Activated naive CD4-positive, alpha-beta T cell treated with anti-CD3 and anti-CD28 coated beads for 36 hours (primary cell): ENCODE measurements at places on chromosomes 2 and 18. TPM values are rescaled to one million over a fixed set of nuclear protein-coding genes. Genes with fewer than 3 reads are reported as not detected.

SLC19A3 gene
- total RNA-seq: not detected

TLX2 gene
- 0.10 TPM for total RNA-seq

TMEM163 gene
- not detected for total RNA-seq

ZAP70 gene
- total RNA-seq: 167 TPM

SIX3 gene
- not detected for total RNA-seq

ADCYAP1 gene
- total RNA-seq: not detected

SERPINB11 gene
- not detected for total RNA-seq

G6PC2 gene
- total RNA-seq: not detected

KCNF1 gene
- total RNA-seq: not detected

RTP5 gene
- total RNA-seq: not detected

UGT1A4 gene
- total RNA-seq: not detected

ARHGEF33 gene
- total RNA-seq: not detected

SERPINB5 gene
- not detected for total RNA-seq

ASIC4 gene
- total RNA-seq: not detected

LHCGR gene
- total RNA-seq: not detected

ONECUT2 gene
- total RNA-seq: not detected

SCYGR4 gene
- not detected for total RNA-seq

CRYGC gene
- not detected for total RNA-seq

TCF23 gene
- total RNA-seq: not detected

DHRS9 gene
- 2.0 TPM for total RNA-seq

MYCN gene
- not detected for total RNA-seq

CRYGD gene
- not detected for total RNA-seq

RNF125 gene
- total RNA-seq: 12.0 TPM

B4GALT6 gene
- 2.7 TPM for total RNA-seq

IL1F10 gene
- total RNA-seq: not detected

SPDYA gene
- 1.8 TPM for total RNA-seq

UGT1A10 gene
- not detected for total RNA-seq

GPR17 gene
- not detected for total RNA-seq

QPCT gene
- not detected for total RNA-seq

GPR45 gene
- total RNA-seq: not detected

MYL1 gene
- not detected for total RNA-seq

CYP26B1 gene
- not detected for total RNA-seq

TSHZ1 gene
- total RNA-seq: 14.3 TPM

CCBE1 gene
- not detected for total RNA-seq

UGT1A9 gene
- total RNA-seq: not detected

IL1R1 gene
- total RNA-seq: 6.7 TPM

C2orf78 gene
- total RNA-seq: not detected

CFAP65 gene
- total RNA-seq: not detected

IL36RN gene
- not detected for total RNA-seq

COL6A3 gene
- 3.0 TPM for total RNA-seq

SEH1L gene
- total RNA-seq: 85.4 TPM

COL4A4 gene
- not detected for total RNA-seq

ANO7 gene
- total RNA-seq: 0.57 TPM

CTIF gene
- 4.1 TPM for total RNA-seq

TMEM37 gene
- not detected for total RNA-seq

SNTG2 gene
- 1.0 TPM for total RNA-seq

AMER3 gene
- total RNA-seq: not detected

HJURP gene
- total RNA-seq: 129 TPM

GRHL1 gene
- 0.79 TPM for total RNA-seq

HOXD13 gene
- total RNA-seq: not detected

TUBB6 gene
- total RNA-seq: 2.6 TPM

CROCC2 gene
- total RNA-seq: not detected

SERPINB3 gene
- not detected for total RNA-seq

MGAT5 gene
- total RNA-seq: 11.6 TPM

GLB1L gene
- 2.1 TPM for total RNA-seq
